ENCODE measurements at places on chromosomes 7 and 10.

- DNase-seq = no peak
Measured at GRCh38 chr7:22545529-22545928, 45.5 kb upstream of the STEAP1B start.

- DNase-seq = no peak
Measured at GRCh38 chr10:29951441-29951931, 107.9 kb downstream of the JCAD start.

- DNase-seq = no peak
Measured at GRCh38 chr10:76899490-76899889, 738.1 kb downstream of the KCNMA1 start.

DNA sequence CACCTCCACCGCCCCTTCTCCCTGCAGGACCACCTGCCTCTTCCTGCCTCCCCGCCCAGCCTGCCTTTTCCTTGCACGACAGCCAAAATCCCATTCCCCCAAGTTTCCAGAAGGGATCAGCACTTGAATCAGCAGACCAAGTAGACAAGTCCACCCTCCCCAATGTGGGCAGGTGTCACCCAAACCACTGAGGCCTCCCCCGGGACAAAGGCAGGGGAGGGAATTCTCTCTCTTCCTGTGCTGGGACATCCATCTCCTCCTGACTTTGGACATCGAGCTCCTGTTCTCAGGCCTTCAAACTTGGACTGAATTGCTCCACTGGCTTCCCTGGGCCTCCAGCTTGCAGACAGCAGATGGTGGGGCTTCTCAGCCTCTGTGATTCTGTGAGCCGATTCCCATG, 21.6 kb upstream of the PSMG3 start:
- DNase-seq = no peak

- DNase-seq = no peak
Measured at GRCh38 chr10:6115411-6115810, 26.6 kb downstream of the RBM17 start.

DNA sequence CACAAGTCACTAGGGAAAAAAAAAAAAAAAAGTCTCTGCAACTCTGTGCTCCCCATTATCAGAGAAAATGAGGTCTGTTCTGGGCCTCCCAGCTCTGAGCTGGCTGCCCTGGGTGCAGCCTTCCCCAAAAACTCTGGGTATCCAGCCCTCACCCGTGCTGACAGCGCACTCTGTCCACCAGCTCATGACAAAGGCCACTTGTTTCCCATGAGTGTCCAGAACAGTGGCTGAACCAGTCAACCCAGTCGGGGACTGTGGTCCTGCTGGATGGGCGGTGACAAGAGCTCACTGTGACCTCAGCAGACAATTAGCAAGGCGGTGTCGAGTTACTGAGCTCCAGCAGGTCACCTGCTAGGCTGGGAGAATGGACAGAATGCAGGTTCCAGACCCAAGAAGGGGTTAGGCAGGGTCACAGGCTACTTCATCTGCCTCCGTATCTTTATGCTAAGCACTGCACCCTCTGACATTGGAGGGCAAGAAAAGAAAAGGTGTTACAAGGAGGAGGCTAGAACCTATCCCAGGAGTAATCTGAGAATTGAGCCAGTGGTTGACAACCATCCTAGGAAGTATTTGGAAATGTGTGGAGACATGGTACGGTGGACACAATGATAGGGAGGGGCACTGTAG, 37.2 kb downstream of the DLG5 start:
- DNase-seq = no peak

DNA sequence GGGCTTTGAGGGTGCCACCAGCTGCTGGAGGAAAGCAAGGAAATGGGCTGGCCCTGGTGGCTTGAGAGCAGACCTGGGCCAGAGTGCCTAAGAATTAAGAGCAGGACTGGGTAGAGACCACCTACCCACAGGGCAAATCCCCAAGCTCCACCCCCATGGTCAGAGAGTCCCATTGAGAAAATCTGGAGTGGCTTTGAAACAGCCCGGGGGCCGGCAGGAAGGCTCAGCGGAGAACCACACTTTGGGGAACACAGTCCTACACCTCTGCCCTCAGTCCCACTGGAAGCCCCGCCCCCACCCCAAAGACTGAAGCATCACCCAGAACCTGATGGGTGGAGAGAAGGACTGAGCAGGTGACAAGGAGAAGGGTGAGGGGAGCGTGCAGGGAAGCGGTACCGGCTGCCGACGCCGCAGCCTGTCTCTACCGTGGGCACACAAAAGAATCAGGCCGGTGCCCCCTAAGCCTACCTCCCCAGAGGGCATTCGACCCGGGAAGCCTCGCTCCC, 3.6 kb downstream of the SMARCD3 start:
- no peak for DNase-seq

GRCh38 chr10:3578159-3578558, 206.8 kb downstream of the KLF6 start:
- DNase-seq = no peak

GRCh38 chr7:157018328-157018996, 8.0 kb upstream of the MNX1 start:
- DNase-seq = no peak

DNA sequence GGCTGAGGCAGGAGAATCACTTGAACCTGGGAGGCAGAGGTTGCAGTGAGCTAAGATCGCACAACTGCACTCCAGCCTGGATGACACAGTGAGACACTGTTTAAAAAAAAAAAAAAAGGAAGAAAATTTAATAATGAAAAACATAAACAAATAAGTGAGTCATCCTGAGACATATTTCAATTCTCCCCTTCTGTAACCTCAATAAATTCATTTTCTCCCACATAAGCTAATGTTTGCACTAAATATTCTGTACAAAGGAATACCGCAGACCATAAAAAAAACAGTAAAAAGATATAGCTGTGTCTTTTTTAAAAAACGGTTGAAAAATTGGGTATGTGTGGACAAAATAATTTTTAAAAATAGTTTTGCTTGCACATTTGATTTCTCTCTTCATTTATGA, 654.0 kb downstream of the KCNMA1 start:
- DNase-seq = no peak

GRCh38 chr10:59465088-59465487, 102.7 kb upstream of the FAM13C start:
- DNase-seq = no peak

GRCh38 chr7:141640239-141640840, 61.6 kb downstream of the DENND11 start:
- no peak for DNase-seq

DNA sequence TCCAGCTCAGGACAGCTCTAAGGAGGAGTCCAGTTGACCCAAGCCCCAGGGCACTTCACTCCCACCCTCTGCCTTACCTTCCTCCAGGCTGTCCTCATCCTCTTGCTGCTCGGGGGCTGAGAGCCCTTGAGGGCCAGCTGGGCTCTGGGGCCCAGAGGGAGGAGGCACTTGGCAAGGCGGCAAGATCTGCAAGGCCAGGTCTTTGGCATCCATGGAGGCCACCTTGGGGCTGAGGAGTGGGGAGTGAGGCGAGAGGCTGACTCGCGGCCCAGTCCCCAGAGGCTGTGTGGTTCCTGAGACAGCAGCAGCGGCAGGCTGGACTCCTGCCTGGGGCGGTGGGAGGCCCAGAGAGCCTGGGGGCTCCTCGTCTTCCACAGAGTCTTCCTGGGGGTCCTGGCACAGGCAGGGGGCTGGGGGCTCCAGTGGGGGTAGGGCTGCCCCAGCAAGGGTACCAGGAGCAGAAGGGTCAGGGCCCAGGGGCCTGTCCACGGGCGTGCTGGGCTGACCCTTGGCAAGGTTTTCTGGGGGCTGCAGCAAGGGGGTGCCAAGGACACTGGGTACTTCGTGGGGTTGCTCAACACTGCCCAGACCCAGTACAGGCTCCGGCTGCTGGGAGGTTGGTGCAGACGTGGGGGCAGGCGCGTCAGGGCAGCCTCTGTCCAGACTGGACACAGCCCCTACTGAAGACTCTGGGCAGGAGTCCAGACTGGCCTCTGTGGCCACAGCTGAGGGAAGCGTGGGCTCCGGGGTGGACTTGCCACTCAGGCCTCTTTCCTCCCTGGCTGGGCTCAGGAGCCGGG, 6.5 kb downstream of the NACAD start:
- no peak for DNase-seq

GRCh38 chr10:116470768-116471415, 43.2 kb downstream of the PNLIPRP3 start:
- DNase-seq = no peak

GRCh38 chr10:94006591-94007550, 13.1 kb downstream of the PLCE1 start:
- DNase-seq = no peak

DNA sequence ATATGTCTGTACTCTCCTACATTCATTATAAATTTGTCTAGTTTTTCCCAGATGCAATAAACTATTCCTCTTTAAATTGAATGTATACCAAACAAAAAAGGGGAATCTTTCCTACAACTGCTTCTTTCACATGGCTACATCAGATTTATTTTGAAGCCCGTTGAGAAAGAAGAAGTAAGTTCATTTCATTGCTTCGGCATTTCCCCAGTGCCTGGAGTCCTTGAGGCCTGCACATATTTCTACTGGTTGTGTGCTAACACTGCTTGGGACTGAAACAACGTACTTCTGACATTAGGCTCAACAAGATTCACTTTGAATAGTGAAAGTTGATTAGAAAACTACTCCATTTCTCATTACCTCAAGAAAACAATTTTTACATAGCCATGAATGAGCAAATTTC, 201.7 kb downstream of the PHF14 start:
- DNase-seq = no peak

DNA sequence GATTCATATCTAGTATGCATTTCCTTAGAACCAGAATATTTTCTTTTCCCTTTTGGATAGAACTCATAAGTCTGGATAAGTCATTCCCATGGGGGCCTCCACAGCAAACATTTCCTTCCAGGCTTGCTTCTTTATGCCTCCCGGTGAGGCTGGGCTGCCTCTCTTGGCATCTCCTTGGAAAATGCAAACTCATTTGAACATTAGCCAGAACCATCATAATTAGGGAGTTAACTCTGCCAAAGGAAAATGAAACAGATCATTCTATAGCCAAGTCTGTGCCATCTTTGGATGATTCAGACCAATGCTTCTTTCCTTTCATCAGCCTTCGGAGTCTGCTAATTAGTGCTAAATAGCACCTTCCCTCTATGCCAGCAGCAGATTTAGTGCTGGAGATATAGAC, 81.1 kb downstream of the PLPP4 start:
- DNase-seq = no peak

DNA sequence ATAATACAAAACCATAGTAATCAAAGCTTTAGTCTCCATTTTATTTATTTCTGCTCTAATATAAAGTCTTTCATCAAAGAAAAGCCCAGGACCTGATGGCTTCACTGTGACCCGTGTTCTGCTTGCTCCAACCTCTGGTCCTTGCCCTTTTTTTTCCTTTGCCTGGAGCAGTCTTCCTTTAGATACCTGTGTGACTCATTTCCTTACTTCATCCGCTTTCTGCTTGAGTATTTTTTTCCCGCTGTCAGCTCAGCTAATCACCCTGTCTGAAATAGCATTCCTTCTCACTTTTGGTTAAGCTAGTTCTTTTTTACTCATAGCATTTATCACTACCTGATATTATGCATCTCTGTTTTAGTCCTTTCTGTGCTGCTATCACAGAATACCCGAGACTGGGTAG, 194.8 kb downstream of the ABCA13 start:
- DNase-seq = no peak

GRCh38 chr10:52143338-52143737, 170.7 kb upstream of the DKK1 start:
- DNase-seq = no peak

DNA sequence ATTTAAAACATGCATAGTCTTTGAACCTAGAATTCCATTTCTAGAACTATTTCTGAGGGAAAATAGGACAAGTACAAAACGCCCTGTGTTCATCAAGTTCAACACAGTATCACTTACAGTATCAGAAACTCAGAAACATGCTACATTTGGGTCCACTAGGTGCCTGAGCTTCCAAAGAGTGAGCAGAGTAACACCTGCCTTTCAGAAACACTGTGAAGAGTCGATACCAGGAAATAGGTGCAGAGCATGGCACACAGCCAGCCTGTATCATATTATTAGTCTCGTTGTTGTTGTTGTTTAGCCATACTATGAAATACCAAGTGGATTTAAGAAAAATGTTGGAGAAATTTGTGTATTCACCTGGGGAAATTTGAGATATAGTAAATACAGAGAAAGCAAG, 392.1 kb upstream of the MGMT start:
- no peak for DNase-seq

- DNase-seq = no peak
Measured at GRCh38 chr7:19024261-19024660, 93.2 kb downstream of the TWIST1 start.

GRCh38 chr10:37856881-37857286, 526 bp downstream of the ZNF248 start:
- peak; percentile 6 for DNase-seq

- DNase-seq = no peak
Measured at GRCh38 chr7:121872831-121873288, at the start of gene PTPRZ1. Gene PTPRZ1 (plus strand): TSS chr7:121873161. CDS start chr7:121873500, 339 bp downstream.

- no peak for DNase-seq
Measured at GRCh38 chr10:78729366-78729765, 339.4 kb upstream of the ZMIZ1 start.

DNA sequence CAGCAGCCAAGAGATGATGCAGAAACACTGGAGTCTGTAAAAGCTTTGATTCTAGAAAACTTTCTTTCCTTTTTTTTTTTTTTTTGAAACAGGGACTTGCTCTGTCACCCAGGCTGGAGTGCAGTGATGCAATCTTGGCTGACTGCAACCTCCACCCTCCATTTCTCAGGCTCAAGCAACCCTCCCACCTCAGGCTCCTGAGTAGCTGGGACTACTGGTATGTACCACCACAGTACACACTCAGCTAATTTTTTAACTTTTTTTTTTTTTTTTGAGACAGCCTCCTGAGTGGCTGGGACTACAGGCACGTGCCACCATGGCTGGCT, 17.0 kb upstream of the BAG3 start:
- no peak for DNase-seq

DNA sequence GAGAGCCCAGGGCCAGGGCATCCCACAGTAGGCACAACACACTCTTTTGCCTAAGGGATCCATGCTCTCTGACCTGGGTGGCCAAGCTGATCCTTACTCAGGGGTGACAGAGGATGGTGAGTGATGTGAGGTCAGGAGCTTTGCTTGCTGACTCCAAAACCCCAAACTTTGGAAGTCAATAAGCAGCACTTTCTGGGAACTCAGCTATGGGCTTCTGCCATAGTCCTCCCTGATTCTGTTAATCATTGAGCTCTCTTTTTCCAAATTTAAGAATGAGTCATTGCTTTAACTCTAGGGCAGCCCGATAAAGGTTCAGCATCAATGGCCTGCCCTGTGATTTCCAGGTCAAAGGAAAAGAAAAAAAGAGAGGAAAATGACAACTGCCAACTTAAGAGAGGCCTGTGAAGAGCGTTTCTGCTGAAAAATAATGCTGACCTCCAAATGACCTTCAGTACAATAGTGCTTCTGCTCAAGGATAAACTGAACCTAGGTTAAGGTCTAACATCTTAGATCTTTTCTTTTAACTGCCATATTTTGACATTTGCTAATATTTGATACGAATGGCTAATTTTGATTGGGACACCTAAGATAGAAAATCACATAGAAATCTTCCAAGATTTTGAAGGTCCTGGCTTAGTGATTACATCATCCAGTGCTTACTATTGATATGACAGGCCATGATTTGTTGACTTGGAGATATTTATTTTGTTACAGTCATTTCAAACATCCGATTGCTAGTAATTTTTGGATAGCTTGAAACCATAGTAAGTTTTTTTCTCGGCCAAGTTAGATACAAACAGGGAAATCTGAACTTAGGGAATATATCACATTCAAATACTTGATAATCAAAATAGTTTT, 20.8 kb upstream of the RELN start:
- DNase-seq = no peak

GRCh38 chr7:101676956-101677355, 47.9 kb upstream of the MYL10 start:
- no peak for DNase-seq

GRCh38 chr10:74445493-74445892, 294.5 kb downstream of the ADK start:
- DNase-seq = no peak

All from T-helper 1 cell (primary cell).